Fibroblast of upper back skin (primary cell): ENCODE measurements at places on chromosomes 2 and 18.

DNA sequence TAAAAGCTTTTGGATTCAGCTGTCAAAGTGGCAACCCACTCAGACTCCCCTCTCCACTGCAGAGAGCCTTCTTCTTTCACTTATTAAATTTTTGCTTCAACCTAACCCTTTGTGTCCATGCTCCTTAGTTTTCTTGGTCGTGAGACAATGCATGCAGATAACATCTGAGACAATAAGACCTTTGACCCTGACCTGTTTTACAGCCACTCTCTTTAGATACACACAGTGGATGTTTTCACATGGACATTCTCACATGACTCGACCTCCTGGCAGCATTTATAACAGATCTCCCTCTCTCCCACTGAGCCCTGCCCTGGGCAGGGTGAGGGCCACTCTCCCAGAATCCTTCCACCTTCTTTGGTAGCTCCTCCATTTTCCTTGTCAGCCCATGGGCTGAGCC, 30.4 kb upstream of the IL36G start:
- no peak for DNase-seq

- DNase-seq, result no peak
Observed at GRCh38 chr18:58076052-58076451, 32.0 kb downstream of the NEDD4L start.

GRCh38 chr2:166643980-166644379, 149.9 kb upstream of the SCN7A start:
- no peak for DNase-seq

GRCh38 chr2:232058931-232059330, 97.4 kb downstream of the DIS3L2 start:
- DNase-seq, result no peak

DNA sequence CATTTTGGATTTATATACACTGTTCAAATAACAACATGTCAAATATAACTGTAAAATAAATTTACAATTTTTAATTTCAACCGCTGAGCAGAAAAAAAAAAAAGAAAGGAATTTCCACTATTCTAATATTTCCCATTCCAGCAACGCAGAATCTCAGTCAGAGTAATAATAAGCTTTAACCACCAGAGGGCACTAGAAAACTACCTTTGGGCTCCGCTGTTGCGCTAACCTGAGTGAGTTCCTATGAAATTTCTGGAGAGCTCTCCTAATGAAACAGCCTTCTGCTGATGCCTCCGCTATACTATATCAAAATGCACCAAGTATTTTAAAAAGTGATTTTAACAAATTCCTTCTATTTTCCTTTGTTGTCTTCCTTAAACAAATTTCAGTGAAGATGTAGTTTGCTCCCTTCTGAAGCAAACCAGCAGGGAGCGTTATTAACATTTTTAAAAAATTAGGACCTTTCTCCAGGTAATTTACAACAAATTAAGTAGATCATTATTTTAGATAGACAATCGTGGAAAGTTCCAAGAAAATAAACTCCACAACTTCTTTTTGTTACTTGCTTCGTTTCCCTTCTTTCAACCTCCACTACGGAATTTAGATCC, 23.0 kb downstream of the ERMN start:
- DNase-seq, result peak; percentile 70

DNA sequence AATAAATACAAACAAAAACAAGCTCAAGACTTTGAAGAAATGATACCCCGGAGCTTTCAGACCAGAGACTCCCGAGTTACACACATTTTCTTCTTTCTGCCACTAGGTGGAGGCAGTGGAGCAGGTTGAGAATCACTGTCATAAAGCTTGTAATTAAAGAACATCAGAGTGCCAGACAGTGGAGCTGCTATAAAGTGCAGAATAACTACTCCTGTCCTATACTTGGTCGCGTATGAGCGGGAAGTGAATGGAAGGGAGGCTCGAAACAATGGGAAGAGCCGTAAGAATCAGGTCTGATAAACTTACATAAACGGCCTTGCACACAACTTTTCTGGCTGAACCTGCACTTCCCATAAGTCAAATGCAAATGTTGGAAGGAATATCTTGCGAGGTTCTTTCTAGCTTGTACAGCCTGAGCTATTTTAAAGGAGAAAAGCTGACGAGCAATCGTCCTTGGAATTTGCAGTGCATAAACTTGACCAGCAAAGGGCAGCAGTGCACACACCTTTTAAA, 189.0 kb downstream of the RPIA start:
- peak; percentile 57 for DNase-seq

DNA sequence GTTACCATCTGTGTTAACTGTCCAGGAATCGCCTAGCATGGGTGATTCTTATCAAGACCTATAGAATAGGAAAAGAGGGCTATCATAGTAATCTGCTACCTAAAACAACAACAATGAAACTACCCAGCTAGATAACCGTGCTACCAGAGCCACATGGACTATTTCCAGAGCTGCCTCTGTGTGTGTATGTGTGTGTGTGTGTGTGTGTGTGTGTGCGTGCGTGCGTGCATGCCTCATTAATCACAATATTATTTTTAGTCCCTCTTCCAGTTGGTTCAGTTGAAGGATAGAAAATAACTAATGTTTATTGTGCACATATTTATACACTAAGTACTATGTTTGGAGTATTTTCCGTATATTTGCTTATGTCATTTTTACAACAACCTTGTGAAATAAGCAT, 201.1 kb downstream of the SP3 start:
- no peak for DNase-seq

DNA sequence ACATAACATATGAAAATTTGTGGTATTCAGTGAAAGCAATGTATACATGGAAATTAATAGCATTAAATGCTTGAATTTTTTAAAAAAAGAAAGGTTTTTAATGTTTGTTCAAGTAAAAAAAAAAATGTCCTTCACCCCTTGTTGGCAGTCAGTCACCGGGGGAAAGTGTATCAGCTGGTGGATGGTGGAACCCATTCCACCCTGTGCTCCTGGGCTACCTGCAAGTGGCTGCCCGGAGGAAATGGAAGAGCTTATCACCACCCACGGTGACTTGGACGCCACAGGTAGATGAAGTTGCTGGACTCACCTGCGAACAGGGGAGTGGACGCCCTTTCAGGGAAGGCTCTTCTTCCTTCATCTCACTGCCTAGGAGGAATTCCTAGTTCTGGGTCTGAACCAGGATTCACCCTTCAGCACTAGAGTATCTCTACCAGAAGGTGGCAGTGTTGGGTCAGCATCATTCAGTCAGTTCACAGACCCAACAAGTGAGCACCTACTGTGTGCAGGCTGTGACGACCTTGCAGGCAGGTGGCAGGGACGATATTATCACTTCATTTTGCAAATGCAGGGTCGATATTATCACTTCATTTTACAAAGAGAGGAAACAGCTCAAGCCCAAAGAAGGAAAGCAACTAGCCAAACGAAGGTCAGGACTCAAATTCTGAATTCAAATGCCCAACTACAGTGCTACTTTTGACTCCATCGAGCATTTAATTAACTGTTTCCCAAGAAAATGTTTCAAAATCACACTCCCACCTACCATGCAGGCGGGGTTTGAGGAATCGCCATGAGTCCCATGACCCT, 35.8 kb downstream of the CIB4 start:
- peak; percentile 39 for DNase-seq

GRCh38 chr2:178066324-178066723, 6.3 kb downstream of the PDE11A start:
- DNase-seq, result no peak

- no peak for DNase-seq
Observed at GRCh38 chr2:223538920-223539440, 63.2 kb downstream of the SCG2 start.

DNA sequence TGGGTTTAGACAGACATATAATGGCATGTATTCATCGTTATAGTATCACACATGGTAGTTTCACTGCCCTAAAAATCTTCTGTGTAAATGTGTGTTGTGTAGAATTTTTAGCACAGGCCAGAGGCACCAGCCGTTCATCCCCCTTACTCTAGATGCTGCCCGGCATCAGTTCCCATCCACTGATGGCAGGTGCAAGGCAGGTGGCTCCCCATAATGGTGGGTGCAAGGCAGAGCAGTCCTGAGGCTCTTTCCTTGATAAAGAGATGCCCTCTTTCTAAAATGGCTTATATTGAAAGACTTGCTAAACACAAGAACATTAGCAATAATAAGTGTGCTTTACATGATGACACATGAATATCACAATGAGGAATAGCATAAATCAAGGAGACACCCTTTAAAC, 508.5 kb downstream of the EPHA4 start:
- DNase-seq, result no peak

- DNase-seq, result no peak
Observed at GRCh38 chr2:18849841-18850578, 260.6 kb upstream of the NT5C1B start.

DNA sequence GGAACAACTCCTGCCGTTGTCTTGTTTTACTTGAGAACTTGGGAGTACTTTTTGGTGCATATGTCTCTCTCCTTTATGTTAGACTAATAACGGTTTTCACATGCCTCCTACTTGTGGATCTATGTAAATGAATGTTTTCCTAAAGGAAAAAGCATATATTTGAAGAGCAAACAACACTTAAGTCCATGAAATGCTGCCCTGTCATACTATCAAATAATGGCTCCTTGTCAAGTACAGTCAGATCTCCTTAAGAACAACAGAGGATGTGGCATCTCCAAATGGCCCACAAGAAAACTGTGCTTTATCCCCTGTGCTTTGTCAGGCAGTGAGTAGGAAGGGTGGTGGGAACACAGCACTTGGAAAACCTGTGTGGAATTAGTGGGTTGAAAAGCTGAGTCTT, 198.2 kb downstream of the PTGR3 start:
- DNase-seq, result no peak

DNA sequence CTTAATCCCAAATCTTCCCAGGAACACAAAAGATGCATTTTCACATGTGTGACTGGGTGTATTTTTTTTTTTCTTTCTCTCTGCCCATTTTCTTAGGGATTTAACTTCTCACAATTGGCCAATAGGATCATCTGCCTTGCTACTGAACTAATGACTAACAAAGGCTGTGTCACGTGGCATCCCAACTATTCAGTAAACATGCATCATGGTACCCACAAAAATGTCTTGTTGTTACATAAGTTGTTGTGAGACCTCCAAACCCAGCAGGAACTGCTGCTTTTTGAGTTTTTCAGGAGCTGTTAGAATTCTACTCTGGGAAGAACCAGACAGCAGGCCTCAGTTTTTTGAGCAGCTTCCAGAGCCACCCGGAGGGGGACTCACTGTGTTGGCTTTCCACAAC, 31.9 kb downstream of the GAD1 start:
- peak; percentile 76 for DNase-seq

DNA sequence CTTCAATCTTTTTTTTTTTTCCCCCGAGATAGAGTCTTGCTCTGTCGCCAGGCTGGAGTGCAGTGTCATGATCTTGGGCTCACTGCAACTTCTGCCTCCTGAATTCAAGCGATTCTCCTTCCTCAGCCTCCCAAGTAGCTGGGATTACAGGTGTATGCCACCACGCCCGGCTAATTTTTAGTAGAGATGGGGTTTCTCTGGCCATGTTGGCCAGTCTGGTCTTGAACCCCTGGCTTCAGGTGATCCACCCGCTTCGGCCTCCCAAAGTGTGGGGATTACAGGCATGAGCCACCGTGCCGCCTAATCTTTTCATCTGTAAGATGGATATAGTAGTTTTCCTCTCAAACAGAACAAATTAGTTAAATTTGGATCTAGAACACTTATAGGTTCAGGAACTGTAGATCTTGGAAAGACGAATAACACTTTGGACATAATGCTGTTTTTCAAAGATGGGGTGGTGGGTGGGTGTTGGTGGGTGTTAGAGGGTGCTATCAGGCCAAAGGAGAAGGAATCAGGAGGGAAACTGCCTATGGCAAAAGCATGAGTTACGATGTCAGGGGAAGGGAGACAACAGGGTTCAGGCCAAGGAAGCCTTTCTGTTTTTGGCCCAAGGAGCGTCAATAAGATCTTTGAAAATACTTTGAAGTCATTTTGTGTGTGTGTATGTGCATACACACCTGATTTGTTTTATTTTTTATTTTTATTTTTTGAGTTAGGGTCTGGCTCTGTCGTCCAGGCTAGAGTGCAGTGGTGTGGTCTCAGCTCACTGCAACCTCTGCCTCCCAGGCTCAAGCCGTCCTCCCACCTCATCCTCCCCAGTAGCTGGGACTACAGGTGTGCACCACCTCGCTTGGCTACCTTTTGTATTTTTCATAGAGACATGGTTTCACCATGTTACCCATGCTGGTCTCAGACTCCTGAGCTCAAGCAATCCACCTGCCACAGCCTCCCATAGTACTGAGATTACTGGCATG, 6.8 kb downstream of the RPL37A start:
- no peak for DNase-seq

GRCh38 chr2:195494451-195494850, 162.6 kb upstream of the SLC39A10 start:
- peak; percentile 78 for DNase-seq

GRCh38 chr2:70546885-70547284, 6.7 kb downstream of the TGFA start:
- DNase-seq, result no peak

DNA sequence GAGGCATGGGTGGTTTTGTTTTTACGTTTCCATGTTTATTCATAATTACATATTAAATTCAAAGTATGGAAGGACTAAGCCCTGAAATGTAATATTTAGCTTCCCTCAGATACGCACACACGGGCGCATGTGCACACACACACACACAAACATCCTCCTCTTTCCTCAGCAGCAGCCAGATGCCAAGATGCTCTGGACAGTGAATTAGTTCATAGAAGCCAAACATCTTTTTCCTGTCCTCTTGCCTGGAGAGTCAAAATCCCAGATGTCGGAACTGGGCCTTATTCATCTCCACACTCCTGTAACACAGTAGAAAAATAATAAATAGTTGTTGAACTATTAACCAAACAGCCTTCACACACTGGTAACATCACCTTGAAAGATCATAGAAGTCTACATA, 273.1 kb downstream of the SP3 start:
- DNase-seq, result no peak

DNA sequence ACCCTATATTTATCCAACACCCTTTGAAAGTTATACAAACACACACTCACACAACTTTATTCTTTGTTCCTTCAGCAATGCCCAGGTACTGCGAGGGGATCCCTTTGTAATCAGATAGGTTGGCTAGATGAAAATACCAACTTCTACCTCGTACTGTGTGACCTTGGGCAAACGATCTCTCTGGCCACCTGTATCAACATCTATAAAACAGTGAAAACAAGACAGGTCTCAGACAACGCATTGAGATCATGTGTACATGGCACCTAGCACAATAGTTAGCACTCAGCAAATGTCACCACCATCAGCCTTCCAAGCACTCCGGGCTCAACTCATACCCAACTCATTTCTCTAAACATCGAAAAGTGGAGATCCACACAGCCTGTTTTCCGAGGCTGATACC, 118.4 kb upstream of the PPP1CB start:
- DNase-seq, result no peak
